ENCODE measurements at places on chromosomes 16 and 17. TPM values are rescaled to one million over a fixed set of nuclear protein-coding genes. Genes with fewer than 3 reads are reported as not detected.

CDH15 gene
- 12.6 TPM for total RNA-seq

PRRT2 gene
- total RNA-seq, result 91.0 TPM

QPRT gene
- total RNA-seq, result 34.7 TPM

GPRC5C gene
- 93.3 TPM for total RNA-seq

SECTM1 gene
- total RNA-seq, result 0.29 TPM

CHST5 gene
- 0.64 TPM for total RNA-seq

TAT gene
- not detected for total RNA-seq

NPIPB6 gene
- 3.1 TPM for total RNA-seq

PAQR4 gene
- 69.1 TPM for total RNA-seq

E2F4 gene
- total RNA-seq, result 64.3 TPM

DPEP3 gene
- not detected for total RNA-seq

AANAT gene
- total RNA-seq, result 0.39 TPM

ITGAD gene
- not detected for total RNA-seq
